ENCODE measurements at places on chromosomes 5 and 9. TPM values are rescaled to one million over a fixed set of nuclear protein-coding genes. Genes with fewer than 3 reads are reported as not detected.

GRCh38 chr5:58628626-58629025 lies 45.8 kb downstream of the RAB3C start:
- no peaks in the 10 kb centered on the region for H3K36me3 ChIP-seq
- DNase-seq, result no peak
- no peaks in the 10 kb centered on the region for H3K4me1 ChIP-seq
- H3K4me3 ChIP-seq, result no peak overlapping the region
- H3K27me3 ChIP-seq, result no peaks in the 10 kb centered on the region

The SPATA9 gene
- not detected for total RNA-seq

DNA sequence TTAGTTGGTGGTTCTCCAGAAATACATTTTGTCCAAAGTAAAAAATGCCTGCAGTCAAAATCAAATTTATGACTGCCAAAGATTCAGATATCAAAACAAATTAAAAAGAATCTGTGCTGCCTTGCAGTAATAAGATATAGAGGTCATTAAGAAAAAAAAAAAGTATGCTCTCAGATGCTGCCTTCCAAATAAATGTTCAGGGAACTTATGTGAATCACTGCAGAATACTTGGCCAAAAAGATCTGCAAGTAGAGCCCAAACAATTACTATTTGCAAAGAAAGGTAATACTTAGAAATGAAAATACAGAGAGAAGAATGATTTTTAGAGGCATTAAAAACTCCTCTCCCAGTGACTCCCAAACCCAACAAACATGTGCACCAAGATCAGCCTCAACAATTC lies 52.4 kb downstream of the MRPS27 start:
- DNase-seq, result no peak
- no peak overlapping the region for H3K27ac ChIP-seq
- H3K4me3 ChIP-seq, result no peak overlapping the region
- H3K27me3 ChIP-seq, result no peaks in the 10 kb centered on the region
- H3K36me3 ChIP-seq, result peaks cover 16% of the 10 kb centered on the region
- H3K4me1 ChIP-seq, result peaks cover 3% of the 10 kb centered on the region

- H3K27ac ChIP-seq, result peak overlapping the region; percentile 9
- no peaks in the 10 kb centered on the region for H3K27me3 ChIP-seq
- no peak overlapping the region for H3K4me3 ChIP-seq
- peaks cover 5% of the 10 kb centered on the region for H3K4me1 ChIP-seq
- no peak for DNase-seq
- H3K36me3 ChIP-seq, result peaks cover 83% of the 10 kb centered on the region
Observed at GRCh38 chr5:151048526-151048925, 28.1 kb downstream of the GPX3 start.

- no peak within 1 kb of the TSS for H3K27ac ChIP-seq
- peak; percentile 79 for DNase-seq
- H3K36me3 ChIP-seq, result no peaks in the 10 kb centered on the region
- H3K27me3 ChIP-seq, result peaks cover 49% of the 10 kb centered on the region
- H3K4me1 ChIP-seq, result peaks cover 7% of the 10 kb centered on the region
Observed at GRCh38 chr5:60843936-60844905, at the start of gene ELOVL7. TSS of gene ELOVL7 (minus strand) at chr5:60844269. CDS start at chr5:60787397, 56,872 bp downstream.

DNA sequence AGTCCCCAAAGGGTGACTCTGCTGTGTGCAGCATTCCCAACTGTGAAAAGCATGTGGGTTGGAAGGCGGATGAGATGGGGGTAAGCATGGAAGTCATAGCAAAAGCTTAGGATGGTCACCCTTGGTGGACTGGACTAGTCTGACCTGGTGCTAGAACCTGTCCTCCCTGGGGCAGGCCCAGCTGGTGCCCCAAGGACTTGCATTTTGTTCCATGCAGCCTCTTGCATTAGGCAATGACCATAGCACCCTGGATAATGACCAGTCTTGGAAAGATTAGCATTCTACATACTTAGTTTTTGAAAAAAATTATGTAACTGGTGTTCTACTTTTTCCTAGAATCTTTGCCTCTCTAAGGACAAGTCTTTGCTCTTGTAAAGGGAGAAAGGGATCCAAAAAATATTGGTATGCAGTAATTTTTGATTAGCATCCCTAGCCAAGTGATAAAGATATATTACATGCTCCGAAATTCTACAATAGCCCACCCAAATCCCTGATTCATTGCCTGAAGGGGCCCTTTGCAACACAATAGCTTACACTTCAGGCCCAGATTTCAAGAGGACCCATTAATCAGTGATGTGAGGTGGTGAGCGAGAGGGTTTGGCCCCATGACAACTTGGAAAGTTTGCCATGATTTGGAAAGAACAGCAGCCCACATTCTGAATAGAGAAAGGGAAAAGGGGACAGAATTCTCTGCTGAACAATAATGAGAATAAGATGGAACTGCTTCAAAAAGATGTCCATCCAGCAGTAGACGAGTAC lies 93.3 kb upstream of the CD180 start:
- no peaks in the 10 kb centered on the region for H3K36me3 ChIP-seq
- no peak for DNase-seq
- H3K27me3 ChIP-seq, result no peaks in the 10 kb centered on the region
- no peak overlapping the region for H3K27ac ChIP-seq

The C9 gene
- total RNA-seq, result not detected

- H3K27ac ChIP-seq, result no peak overlapping the region
- H3K36me3 ChIP-seq, result no peaks in the 10 kb centered on the region
- DNase-seq, result no peak
- peaks cover 3% of the 10 kb centered on the region for H3K4me1 ChIP-seq
- H3K4me3 ChIP-seq, result no peak overlapping the region
Observed at GRCh38 chr9:68678430-68678829, 26.6 kb upstream of the PIP5K1B start.

The PLEKHG4B gene
- 0.23 TPM for total RNA-seq

The MLANA gene
- total RNA-seq, result not detected

DNA sequence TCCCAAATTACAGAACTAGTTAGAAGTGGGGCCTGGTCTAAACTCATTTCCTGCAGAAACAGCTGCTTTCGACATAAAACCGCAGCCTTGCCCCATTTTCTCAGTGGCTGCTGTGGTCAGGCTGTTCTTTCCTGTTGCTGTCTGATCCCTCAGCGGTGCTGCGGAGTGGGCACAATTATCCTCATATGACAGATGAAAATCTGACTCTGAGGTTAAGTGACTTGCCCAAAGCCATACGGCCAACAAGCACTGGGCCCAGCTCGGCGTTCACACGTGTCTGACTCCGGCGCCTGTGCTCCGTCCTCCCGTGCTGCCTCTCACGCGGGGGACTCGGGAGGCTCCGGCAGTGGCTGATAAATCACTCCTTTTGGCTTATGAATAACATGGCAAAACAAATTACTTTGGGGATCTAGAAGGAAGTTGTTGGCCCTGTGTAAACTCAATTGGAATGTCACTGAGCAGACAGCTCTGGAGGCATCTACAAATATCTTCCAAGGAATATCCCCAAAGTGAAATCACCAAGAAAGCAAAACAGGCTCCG lies 142.6 kb upstream of the LMX1B start:
- peaks cover 3% of the 10 kb centered on the region for H3K36me3 ChIP-seq
- H3K4me3 ChIP-seq, result peak overlapping the region; percentile 39
- peaks cover 60% of the 10 kb centered on the region for H3K4me1 ChIP-seq
- H3K27ac ChIP-seq, result no peak overlapping the region
- peak; percentile 89 for DNase-seq

DNA sequence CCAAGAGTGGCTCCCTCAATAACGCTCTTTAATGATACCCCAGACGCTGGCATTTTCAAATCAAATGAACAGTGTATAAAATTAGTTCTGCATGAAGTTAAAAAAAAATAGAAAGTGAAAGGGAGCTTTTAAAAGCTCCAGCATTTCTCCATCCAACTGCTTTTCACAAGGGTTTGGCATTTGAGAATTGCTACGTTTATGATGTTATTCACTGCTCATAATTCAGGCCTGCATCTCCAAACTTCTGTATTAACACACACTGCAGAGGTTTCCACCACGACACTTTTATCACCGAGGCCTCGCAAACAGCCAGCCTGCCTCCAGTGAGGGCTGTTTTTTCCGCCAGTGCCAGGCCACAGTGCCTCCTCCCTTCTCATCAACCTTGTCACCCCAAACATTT lies 205.5 kb upstream of the EFNA5 start:
- no peak for DNase-seq
- H3K27me3 ChIP-seq, result no peaks in the 10 kb centered on the region
- H3K27ac ChIP-seq, result no peak overlapping the region
- H3K4me3 ChIP-seq, result no peak overlapping the region

DNA sequence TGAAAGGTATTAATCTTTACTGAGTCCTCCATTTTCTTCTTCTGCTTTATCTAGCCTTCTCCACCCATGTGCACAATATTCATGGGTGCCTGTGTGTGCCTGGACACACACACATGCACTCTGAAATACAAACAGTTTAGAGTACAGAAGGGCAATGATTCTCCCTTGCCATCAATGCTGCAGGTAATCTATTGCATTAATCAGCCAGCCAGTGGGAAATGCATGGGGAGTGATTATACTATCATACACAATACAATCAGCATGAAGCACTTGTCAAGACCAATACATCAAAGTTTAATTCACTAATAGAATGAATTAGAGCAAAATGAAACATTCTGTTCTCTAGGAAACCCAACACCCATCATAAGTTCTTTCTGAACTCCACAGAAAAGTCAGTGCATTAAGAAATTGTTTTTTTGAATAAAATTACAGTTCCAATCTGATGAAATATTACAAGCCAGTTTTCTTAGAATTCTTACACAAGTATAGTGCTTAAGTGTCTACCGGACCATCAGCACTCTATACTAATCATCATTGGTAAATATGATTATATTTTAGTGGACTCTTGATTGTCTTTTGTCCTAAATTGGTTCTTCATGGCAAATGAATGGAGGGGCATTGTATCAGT lies 172.2 kb downstream of the ZSWIM6 start:
- H3K4me3 ChIP-seq, result no peak overlapping the region
- peaks cover 9% of the 10 kb centered on the region for H3K36me3 ChIP-seq
- no peaks in the 10 kb centered on the region for H3K27me3 ChIP-seq
- H3K4me1 ChIP-seq, result no peaks in the 10 kb centered on the region
- no peak for DNase-seq

GRCh38 chr9:9855177-9856078 lies 757.4 kb downstream of the PTPRD start:
- H3K4me1 ChIP-seq, result no peaks in the 10 kb centered on the region
- no peak overlapping the region for H3K4me3 ChIP-seq
- no peaks in the 10 kb centered on the region for H3K27me3 ChIP-seq
- no peaks in the 10 kb centered on the region for H3K36me3 ChIP-seq

The SPINK6 gene
- not detected for total RNA-seq

- peaks cover 20% of the 10 kb centered on the region for H3K36me3 ChIP-seq
- H3K4me3 ChIP-seq, result no peak overlapping the region
- DNase-seq, result no peak
- H3K27me3 ChIP-seq, result no peaks in the 10 kb centered on the region
- H3K4me1 ChIP-seq, result no peaks in the 10 kb centered on the region
- no peak overlapping the region for H3K27ac ChIP-seq
Observed at GRCh38 chr9:96885424-96885823, 31.1 kb upstream of the ZNF782 start.

- H3K4me3 ChIP-seq, result no peak overlapping the region
- no peaks in the 10 kb centered on the region for H3K36me3 ChIP-seq
- H3K27ac ChIP-seq, result no peak overlapping the region
Observed at GRCh38 chr5:96835791-96836191, 28.0 kb upstream of the ERAP1 start.

The FAM200C gene
- total RNA-seq, result 1.3 TPM

The ARID3C gene
- total RNA-seq, result 0.66 TPM

- no peak overlapping the region for H3K27ac ChIP-seq
- H3K36me3 ChIP-seq, result no peaks in the 10 kb centered on the region
Observed at GRCh38 chr5:179194201-179194910, 134.2 kb downstream of the ZNF354C start.

- H3K27me3 ChIP-seq, result peaks cover 15% of the 10 kb centered on the region
- H3K4me1 ChIP-seq, result no peaks in the 10 kb centered on the region
- H3K27ac ChIP-seq, result no peak overlapping the region
- no peaks in the 10 kb centered on the region for H3K36me3 ChIP-seq
- no peak for DNase-seq
- H3K4me3 ChIP-seq, result no peak overlapping the region
Observed at GRCh38 chr5:176166427-176166826, 71.8 kb upstream of the SIMC1 start.

The ARL14EPL gene
- total RNA-seq, result not detected

The RGP1 gene
- total RNA-seq, result 14.0 TPM
